ENCODE measurements at places on chromosomes 7 and 10. TPM values are rescaled to one million over a fixed set of nuclear protein-coding genes. Genes with fewer than 3 reads are reported as not detected.

- DNase-seq, result no peak
Measured at GRCh38 chr10:79367426-79368189, 20.3 kb downstream of the PPIF start.

DNA sequence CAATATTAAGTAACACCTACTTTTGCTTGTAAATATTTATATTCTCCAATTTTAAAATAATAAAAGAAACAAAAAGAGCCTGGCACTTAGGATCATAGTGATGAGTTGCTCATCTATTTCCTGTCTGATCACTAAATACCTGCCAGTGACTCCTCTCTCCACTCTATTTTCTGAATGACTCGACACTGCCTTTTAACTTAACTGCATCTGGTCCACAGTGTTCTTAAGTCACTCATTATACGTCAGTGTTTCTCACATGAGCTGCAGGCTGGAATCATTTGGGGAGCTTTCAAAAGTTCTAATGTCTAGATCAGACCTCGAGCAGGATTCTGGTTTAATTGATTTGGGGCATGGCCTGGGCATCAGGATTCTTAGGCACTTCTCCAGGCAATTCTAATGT is 78.0 kb upstream of the AGBL3 start:
- no peak for DNase-seq

DNA sequence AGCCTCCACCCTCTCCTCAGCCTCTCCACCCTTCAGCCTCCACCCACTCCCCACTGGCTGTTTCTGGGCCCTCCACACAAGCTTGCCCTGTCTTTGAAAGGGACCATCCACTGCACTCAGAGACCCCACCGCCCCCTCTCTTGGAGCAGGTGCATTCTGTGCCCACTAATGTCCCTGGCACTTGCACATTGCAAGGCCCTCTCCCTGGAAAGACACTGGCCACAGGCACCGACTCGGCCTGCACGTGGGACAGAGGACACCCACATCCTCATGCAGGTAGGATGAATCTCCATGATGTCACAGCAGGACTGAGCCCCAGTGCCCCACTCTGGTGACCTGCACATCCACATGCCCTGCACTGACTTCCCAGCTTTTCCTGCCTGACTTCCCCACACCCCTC is 36.8 kb upstream of the EBF3 start:
- DNase-seq, result no peak

GRCh38 chr7:47039089-47039648 is 542.7 kb downstream of the TNS3 start:
- no peak for DNase-seq

DNA sequence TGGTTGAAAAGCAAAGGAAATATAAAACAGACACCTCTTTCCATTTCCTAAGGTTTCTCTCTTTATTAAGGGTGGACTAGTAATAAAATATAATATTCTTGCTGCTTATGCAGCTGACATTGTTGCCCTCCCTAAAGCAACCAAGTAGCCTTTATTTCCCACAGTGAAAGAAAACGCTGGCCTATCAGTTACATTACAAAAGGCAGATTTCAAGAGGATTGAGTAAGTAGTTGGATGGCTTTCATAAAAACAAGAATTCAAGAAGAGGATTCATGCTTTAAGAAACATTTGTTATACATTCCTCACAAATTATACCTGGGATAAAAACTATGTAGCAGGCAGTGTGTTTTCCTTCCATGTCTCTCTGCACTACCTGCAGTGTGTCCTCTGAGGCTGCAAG is 154.4 kb upstream of the LANCL2 start:
- DNase-seq, result no peak

- no peak for DNase-seq
Measured at GRCh38 chr10:132723330-132723970, 62.5 kb downstream of the NKX6-2 start.

DNA sequence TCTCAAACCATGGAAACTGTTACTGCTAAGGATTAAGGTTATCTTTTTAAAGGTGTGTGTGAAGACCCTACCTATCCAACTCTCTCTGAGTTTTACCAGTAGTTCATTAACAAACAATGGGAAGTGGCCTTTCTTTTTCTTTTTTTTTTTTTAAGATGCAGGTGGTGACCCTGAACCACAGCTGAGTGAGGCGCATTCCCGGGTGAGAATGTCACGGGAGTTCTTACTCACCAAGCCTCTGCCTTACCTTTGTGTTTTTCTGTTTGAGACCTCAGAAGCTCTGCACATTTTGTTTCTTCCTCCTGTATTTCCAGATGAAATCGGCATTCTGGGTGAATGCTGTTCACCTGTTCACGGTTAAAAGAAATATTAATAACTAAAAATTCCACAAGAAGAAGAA is 2.5 kb downstream of the VIPR2 start:
- DNase-seq, result no peak

DNA sequence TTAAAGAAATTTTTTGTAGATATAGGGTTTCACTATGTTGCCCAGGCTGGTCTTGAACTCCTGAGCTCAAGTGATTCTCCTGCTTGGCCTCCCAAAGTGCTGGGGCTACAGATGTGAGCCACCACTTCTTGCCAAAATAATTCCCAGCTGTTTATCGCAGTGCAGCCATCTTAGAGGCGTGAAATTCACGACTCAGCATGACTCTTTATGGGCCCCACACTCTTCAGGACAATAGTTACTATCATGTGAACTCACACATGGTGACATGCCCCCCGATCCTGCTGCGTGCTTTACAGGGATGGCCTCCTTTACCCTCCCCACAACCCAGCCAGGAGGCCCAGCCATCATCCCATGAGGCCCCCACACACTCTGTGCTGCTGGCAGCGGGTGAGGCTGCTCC is 4.6 kb downstream of the COX19 start:
- no peak for DNase-seq

DNA sequence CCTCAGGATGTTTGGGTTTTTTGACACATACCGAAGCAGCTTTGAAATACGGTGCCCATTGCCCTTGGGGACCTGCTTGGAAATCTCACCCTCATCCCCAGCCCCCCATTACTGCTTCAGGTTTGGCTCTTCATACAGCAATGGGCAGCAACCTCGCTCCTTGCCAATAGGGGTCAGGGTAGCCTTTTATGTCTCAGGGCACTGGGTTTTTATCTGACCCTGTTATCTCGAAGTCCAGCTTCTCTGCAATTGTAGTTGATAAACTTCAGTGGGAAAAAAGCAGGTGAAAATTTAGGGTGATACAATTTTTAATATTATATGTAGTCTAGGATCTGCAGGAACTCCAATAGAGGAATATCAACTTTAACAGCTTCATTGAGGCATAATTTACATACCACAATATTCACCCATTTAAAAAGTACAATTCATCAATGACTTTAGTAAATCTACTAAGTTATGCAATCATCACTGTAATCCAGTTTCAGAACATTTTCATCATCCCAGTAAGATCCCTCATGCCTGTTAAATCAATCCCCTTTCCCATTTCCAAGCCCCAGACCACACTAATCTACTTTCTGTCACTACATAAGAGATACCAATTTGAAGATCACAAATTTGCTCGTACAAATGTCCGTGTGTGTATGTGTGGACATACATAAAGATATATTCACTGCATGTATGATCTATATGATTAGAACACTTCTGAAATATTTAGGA is 386.2 kb downstream of the KCNMA1 start:
- DNase-seq, result no peak

DNA sequence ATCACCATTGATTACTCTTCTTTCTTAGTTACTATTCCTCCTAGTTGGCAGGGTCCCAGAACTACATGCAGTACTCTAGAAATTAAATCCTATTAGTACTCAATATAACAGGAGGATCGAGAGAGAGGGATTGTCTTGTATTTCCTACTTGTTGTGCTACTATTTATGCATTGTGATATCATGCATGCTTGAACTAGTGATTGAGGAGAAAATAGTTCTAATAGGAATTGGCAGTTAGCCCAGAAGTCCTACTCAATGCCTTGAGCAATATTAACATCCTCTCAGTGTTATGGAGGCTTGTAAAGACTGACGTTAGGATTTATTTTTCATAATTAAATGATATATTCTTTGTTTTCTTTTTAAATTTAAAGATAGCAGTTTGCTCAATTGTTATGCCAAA is 67.4 kb downstream of the FOXP2 start:
- DNase-seq, result no peak

DNA sequence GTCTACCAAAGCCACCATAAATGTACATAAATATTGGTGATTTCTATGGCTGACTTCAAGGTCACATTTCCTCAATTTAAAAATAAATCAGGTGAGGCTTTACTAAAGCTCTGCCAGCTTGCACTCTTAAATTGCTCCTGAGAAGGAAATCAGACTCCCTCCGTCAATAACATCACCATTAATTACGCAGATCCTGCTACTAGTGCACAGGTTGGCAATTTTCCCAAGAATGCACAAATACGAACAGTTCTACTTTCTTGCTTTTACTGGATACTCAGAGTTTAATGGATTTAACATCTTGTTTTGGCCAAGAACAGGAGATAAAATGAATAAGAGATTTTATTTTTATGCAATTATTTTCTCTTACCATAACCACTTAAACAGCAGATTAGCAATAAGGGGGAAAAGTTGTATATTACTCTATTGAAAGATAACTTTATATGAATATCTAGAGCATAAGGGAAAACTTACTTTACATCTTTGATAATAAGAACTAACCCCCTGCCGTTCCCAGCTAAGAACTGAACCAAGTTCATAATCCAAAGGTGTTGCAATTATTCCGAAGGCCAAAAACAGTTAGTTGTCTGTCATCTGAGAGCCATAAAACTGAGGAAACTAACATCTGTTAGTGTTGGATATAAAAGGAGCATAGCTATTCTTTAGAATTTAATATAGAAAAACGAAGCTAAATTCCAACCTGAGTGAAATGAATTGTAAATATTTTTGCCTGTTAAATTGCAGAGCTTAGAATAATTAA is 140.5 kb downstream of the TWIST1 start:
- no peak for DNase-seq

DNA sequence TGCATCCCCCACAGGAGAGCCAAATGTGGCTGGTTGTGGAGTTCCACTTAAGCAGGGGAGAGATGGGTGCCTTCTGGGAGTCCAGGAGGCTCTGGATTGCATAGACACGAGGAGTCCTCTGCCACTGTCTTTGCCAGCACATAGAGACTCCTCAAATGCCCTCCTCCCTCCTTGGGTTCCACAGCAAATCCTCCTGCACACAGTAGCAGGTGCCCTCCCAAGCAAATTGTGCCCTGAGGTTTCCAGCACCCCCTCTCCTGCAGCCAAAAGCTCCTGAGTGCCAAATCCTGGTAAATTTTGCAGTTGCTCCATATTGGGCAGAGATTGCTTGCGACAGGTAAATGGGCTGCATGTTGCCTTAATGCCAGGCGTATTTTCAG is 5.8 kb downstream of the EVX1 start:
- DNase-seq, result no peak

- no peak for DNase-seq
Measured at GRCh38 chr10:93147281-93147680, 73.6 kb downstream of the CYP26A1 start.

GRCh38 chr7:36261019-36261754 is 108.1 kb downstream of the EEPD1 start:
- no peak for DNase-seq

- no peak for DNase-seq
Measured at GRCh38 chr10:69181433-69181832, 1.4 kb downstream of the SUPV3L1 start.

- no peak for DNase-seq
Measured at GRCh38 chr10:129396021-129396722, 70.9 kb upstream of the MGMT start.

GRCh38 chr10:76990561-76990960 is 647.0 kb downstream of the KCNMA1 start:
- DNase-seq, result no peak

DNA sequence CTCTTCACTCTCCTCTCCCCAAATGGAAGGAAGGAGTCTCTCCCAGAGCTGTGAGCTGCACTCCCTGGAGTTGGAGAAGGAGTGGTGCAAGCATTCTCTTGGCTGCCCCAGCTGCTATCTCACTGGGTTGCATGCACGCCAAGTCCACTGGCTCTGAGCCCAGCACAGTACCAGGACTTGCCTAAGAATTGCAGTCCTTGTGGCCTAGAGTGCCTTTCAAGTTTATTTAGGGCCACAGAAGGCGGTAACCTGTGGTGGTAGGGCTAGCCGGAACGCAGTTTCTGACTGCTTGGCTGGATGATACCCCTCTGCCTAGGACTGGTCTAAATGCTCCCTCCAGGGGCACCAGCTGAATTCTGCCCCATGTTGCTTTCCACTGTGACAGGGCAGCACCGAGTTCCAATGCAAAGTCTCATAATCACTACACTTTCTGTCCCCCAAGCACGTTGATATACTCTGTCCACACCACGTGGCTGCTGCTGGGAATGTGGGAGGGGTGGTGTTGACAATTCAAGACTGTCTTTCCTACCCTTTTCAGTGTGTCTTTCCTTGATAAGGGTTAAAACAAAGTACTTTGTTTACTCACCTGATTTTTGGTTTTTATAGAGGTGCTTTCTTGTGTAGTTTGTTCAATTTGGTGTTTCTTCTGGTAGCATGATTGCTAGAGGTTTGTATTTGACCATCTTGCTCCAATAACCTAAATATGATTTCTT is 57.0 kb downstream of the PHTF2 start:
- peak; percentile 87 for DNase-seq

DNA sequence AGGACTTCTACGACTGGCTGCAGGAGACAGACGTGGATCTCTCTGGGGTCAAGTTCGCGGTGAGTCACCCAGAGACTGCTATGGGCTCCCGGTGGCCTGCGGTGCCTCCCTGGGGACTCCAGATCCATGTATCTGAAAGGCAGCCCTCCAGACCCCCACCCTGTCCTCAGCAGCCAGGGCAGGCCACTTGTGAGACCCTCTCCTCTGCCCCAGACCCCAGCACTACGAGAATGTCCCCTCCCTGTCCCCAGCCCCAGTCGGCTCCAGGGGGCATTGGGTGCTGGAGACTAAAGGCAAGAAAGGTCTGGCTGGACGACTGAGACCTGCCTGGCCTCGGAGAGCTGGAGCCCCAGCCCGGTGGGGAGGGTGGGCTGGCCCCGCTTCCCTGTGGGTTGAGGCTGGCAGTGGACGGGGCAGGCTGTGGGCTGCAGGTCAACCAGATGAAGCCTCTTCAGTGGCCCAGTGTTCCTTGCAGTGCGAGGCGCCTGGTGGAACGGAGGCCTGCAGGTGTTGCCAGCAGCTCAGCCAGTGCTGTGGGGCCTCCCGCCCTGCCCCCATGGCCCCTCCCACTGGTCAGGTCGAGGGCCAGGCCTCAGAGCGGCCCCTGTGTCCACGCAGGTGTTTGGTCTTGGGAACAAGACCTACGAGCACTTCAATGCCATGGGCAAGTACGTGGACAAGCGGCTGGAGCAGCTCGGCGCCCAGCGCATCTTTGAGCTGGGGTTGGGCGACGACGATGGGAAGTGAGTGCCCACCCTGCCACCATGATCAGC is 13.8 kb downstream of the TMEM120A start:
- DNase-seq, result peak; percentile 22

DNA sequence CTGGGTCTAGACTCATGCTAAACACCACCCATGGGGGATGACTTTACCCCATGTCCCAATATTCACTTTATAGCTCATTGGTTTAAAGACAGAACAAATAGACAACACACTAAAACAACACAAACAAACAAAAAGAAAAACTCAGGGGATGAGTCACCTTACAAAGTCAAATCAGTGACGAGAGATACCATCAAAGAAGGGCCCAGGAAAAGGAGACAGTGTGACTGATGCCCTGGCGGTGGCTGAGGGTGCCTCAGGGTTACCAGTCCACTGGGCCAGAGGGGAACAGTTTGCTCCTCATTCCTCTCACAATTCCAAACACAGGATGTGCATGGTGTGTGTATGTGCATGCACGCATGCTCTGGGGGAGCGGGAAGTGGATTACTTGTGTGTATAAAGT is 171.3 kb upstream of the PRKCQ start:
- no peak for DNase-seq

Gene GRM3
- not detected for total RNA-seq

Gene NEUROD6
- not detected for total RNA-seq

Gene SLC13A1
- total RNA-seq, result not detected

Gene ITIH5
- 16.3 TPM for total RNA-seq

Gene UBTD1
- 24.4 TPM for total RNA-seq

Gene NUTM2A
- 2.7 TPM for total RNA-seq

Gene LIPK
- total RNA-seq, result not detected

Gene PDSS1
- total RNA-seq, result 3.7 TPM
